ENCODE measurements at places on chromosomes 2 and 18. TPM values are rescaled to one million over a fixed set of nuclear protein-coding genes. Genes with fewer than 3 reads are reported as not detected.

GRCh38 chr2:179487010-179487731, 222.5 kb upstream of the SESTD1 start:
- no peaks in the 10 kb centered on the region for H3K27me3 ChIP-seq
- no peak for DNase-seq
- H3K27ac ChIP-seq, result peak overlapping the region; percentile 26
- H3K4me3 ChIP-seq, result no peak overlapping the region

- H3K4me1 ChIP-seq, result no peaks in the 10 kb centered on the region
- H3K27ac ChIP-seq, result no peak overlapping the region
- H3K36me3 ChIP-seq, result no peaks in the 10 kb centered on the region
- DNase-seq, result no peak
- H3K4me3 ChIP-seq, result no peak overlapping the region
- H3K27me3 ChIP-seq, result no peaks in the 10 kb centered on the region
Measured at GRCh38 chr2:37779611-37780386, 108.4 kb upstream of the CDC42EP3 start.

DNA sequence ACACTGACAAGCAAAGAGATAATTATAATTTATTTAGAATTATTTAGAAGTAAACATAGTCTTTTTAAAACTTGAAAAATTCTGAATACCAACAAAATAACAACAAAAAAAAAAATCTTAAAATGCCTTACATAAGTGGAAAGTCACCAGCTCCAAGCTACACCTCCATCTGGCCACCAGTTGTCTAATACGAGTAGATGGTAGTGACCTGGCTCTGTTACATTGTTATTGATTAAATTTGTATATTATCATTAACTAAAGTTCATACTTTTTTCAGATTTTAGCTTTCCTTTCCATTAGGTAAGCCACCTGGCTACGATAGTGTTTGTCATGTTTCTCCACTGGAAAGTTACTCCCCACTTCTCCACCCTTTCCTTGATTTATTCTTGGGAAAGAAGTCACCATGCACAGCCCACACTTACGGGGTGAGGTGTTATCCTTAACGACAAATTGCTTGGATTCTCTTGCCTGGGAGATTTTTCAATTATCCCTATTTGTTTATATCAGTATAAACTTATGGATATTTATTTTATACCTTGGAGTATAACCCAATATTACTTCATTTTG, 464.5 kb upstream of the CHAC2 start:
- H3K36me3 ChIP-seq, result no peaks in the 10 kb centered on the region
- no peak overlapping the region for H3K27ac ChIP-seq
- no peak overlapping the region for H3K4me3 ChIP-seq
- H3K27me3 ChIP-seq, result no peaks in the 10 kb centered on the region
- H3K4me1 ChIP-seq, result no peaks in the 10 kb centered on the region

TDRD15 gene
- not detected for total RNA-seq

GRCh38 chr2:44191739-44192138, 23.1 kb downstream of the PPM1B start:
- H3K27ac ChIP-seq, result peak overlapping the region; percentile 61
- H3K4me1 ChIP-seq, result no peaks in the 10 kb centered on the region
- no peak for DNase-seq
- no peaks in the 10 kb centered on the region for H3K27me3 ChIP-seq

- H3K4me3 ChIP-seq, result no peak overlapping the region
- no peaks in the 10 kb centered on the region for H3K27me3 ChIP-seq
- no peaks in the 10 kb centered on the region for H3K4me1 ChIP-seq
- H3K27ac ChIP-seq, result no peak overlapping the region
- H3K36me3 ChIP-seq, result no peaks in the 10 kb centered on the region
Measured at GRCh38 chr2:73993778-73994177, 9.1 kb downstream of the TET3 start.

CIB4 gene
- total RNA-seq, result not detected
